ENCODE measurements at places on chromosomes 13 and 19.

DNA sequence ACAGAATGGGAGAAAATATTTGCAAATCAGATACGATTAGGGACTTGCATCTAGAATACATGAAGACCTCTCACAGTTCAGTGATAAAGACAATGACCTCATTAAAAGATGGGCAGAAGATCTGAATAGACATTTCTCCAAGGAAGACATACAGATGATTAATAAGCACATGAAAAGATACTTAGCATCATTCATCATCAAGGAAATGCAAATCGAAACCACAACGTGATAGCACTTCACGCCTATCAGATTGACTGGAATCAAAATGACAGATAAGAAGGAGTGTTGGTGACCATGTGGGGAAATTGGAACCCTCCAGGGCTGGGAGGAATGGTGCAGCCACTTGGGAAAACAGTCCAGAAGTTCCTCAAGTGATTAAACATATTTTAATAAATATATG is 25.8 kb downstream of the CFAP97D2 start:
- DNase-seq, result no peak
- H3K27ac ChIP-seq, result no peak overlapping the region
- H3K4me3 ChIP-seq, result no peak overlapping the region
- no peaks in the 10 kb centered on the region for H3K36me3 ChIP-seq
- H3K27me3 ChIP-seq, result peaks cover 9% of the 10 kb centered on the region
- H3K4me1 ChIP-seq, result no peaks in the 10 kb centered on the region

- H3K4me3 ChIP-seq, result no peak overlapping the region
- no peak for DNase-seq
- H3K27ac ChIP-seq, result no peak overlapping the region
- no peaks in the 10 kb centered on the region for H3K27me3 ChIP-seq
Observed at GRCh38 chr13:31775148-31775547, 35.8 kb downstream of the RXFP2 start.

GRCh38 chr13:41500511-41500910 is 43.2 kb downstream of the RGCC start:
- no peak overlapping the region for H3K27ac ChIP-seq
- H3K4me3 ChIP-seq, result no peak overlapping the region
- H3K4me1 ChIP-seq, result no peaks in the 10 kb centered on the region
- no peaks in the 10 kb centered on the region for H3K27me3 ChIP-seq

DNA sequence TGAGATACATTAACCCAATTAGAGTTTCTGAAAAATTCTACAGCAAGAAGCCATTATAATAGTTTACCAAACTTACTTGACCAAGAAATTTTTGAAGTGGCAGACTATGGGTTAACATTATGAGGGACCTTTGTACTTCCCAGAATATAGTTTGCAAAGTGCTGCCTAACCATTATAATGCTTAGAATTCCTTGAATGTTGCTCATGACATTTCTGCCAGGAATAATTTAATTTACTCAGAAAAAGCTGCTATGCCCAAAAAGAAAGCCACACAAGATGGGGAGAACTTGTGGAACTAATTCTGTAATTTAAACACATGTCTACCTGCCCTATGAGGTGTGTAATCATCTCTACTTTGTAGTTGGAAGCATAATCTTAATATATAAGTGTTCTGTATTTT is 58.1 kb upstream of the MYCBP2 start:
- H3K36me3 ChIP-seq, result no peaks in the 10 kb centered on the region
- no peaks in the 10 kb centered on the region for H3K4me1 ChIP-seq
- no peak overlapping the region for H3K27ac ChIP-seq
- no peaks in the 10 kb centered on the region for H3K27me3 ChIP-seq

DNA sequence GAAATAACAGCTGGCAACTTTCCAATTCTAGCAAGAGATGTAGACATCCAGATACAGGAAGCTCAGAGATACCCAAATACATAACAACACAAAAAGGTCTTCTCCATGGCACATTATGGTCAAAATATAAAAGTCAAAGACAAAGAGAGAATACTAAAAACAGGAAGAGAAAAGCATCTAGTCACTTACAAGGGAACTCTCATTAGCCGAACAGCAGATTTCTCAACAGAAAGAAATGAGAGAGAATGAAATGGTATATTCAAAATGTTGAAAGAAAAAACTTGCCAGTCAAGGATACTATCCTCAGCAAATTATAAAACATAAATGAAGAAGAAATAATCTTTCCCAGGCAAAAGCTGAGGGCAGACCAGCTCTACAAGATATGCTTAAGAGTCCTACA is 12.4 kb downstream of the ZNF780A start:
- no peak overlapping the region for H3K4me3 ChIP-seq
- H3K36me3 ChIP-seq, result peaks cover 34% of the 10 kb centered on the region
- no peaks in the 10 kb centered on the region for H3K4me1 ChIP-seq
- DNase-seq, result no peak
- H3K27me3 ChIP-seq, result no peaks in the 10 kb centered on the region
- H3K27ac ChIP-seq, result no peak overlapping the region

DNA sequence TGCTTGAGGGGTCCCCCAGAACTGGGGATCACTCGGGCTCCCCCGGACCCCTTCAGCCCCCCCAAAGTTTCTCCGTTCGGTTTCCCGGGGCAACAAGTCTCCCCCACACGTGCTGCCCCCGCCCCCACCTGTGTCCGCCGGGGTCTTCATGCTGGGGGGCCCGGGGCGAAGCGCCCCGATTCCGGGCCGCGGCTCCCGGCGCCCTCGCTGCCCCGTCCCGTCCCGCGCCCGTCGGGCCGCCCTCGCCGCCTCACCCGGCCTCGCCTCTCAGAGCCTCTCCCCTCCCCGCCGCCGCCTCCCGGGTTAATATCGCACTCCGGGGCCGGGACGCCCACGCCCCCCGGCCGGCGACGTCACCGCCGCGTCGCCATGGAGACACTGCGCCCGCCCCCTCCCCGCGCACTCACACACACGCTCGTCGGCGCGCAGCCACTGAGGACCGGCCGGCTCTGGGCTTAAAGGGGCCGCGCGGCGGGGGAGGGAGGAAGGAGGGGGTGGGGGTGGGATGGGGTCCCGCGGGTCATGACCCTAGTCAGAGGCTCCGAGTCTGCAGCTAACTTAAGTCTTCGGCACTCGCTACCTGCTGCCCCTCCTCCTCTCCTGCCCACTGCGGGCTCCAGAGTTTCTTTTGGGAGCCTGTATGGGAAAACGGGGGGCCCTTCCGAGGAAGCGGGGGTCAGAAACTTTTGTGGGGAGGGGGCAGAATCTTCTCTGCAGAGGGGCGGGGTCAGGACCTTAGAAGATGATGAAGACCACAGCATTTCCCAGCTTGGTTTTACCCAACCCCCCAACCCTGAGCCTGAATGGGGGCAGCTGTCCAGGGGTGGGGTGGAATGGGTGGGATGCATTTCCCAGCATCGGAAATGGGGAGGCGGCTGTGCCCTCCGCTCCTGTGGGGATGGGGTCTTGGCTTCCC is at the start of gene ERF:
ERF (minus strand) TSS at position 279 of the 916 bp plus-strand sequence; CDS start at position 150, 129 bp downstream.
- peak within 1 kb of the TSS; percentile 86 for H3K4me3 ChIP-seq
- H3K4me1 ChIP-seq, result peaks cover 35% of the 10 kb centered on the region
- peak within 1 kb of the TSS; percentile 99 for H3K27ac ChIP-seq
- no peaks in the 10 kb centered on the region for H3K27me3 ChIP-seq
- DNase-seq, result peak; percentile 99

DNA sequence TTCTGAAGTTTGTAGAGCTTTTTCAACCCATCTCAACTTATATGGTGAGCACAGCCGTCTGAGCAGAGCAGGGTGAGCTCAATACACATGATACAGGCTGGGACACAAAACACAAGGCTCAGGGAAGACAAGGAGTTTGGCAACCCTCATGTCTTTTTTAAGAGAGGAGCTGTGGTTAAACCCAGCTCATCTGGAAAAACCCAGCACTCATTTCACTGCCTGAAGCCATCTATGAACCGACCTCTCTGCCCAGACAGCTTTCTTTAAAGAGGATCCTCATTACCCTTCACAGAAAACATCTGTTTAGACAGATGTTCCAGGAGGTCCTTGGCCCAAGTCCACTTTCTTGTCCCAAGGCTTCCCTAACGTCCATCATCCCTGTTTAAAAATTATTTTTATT is 170.0 kb upstream of the TSHZ3 start:
- H3K4me1 ChIP-seq, result no peaks in the 10 kb centered on the region
- H3K27ac ChIP-seq, result no peak overlapping the region
- DNase-seq, result no peak
- H3K36me3 ChIP-seq, result no peaks in the 10 kb centered on the region
- H3K27me3 ChIP-seq, result no peaks in the 10 kb centered on the region

DNA sequence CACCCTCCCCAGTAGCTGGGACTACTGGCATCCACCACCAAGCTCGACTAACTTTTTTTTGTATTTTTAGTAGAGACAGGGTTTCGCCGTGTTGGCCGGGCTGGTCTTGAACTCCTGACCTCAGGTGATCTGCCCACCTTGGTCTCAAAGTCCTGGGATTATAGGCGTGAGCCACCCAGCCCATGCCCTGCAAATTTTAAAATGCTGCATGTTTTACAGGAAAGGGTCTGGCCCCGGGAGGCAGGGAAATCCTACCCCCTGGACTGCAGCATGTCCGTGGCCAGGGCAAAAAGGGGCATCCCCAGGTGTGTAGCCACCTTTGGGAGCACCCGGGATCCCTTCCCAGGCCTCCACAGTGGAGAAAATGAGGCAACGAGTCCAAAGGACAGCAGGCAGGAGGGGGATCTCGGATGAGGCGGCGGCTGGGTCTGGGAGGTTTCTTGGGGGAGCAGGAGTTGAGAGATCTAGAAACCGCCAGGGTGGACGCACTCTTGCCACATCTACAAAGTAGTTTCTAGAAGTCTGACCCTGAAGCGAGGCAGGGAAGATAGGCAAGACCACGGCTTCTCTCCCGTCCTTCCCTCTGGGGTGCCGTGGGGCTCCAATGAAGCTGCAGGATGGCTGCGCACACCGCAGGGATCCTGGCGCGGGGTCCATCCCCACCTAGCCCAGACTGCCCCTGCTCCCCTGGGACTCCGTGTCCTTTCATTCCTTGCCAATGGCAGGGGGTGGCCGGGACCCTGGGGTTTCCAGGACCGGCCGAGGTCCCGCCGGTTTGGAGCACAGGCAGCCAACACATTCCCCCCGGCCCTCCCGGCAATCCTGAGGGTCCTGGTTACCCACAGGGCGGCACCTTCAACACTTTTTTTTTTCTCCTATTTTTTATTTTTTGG is 21.3 kb upstream of the ZBTB7A start:
- peaks cover 53% of the 10 kb centered on the region for H3K36me3 ChIP-seq
- no peak overlapping the region for H3K4me3 ChIP-seq
- H3K27ac ChIP-seq, result peak overlapping the region; percentile 2
- DNase-seq, result no peak
- H3K27me3 ChIP-seq, result no peaks in the 10 kb centered on the region

GRCh38 chr19:4816950-4817278 is 14.6 kb downstream of the TICAM1 start:
- H3K27ac ChIP-seq, result no peak overlapping the region
- no peak overlapping the region for H3K4me3 ChIP-seq
- H3K36me3 ChIP-seq, result peaks cover 37% of the 10 kb centered on the region
- no peaks in the 10 kb centered on the region for H3K27me3 ChIP-seq
- DNase-seq, result no peak
- peaks cover 6% of the 10 kb centered on the region for H3K4me1 ChIP-seq

DNA sequence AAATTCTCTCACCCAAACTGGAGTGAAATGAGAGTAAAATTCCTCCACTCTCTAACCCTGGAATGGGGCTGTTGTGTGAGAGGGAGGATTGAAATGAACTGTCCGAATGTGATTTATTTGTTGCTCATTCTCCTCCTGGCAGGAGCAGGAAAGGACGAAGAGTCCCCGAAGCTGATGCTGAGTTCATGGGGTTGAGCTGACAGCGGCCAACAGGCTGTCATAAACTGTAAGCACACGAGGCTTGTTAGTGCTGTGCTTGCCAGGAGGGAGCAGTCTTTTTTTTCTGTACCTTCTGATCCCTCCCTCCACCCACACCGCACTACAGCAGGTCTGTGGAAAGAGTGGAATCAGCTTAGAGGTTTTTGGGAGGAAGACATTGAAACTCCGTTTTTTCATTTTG is 33.1 kb upstream of the ZNF331 start:
- H3K27ac ChIP-seq, result no peak overlapping the region
- DNase-seq, result peak; percentile 36
- H3K27me3 ChIP-seq, result no peaks in the 10 kb centered on the region
- no peaks in the 10 kb centered on the region for H3K4me1 ChIP-seq
- H3K4me3 ChIP-seq, result no peak overlapping the region
- H3K36me3 ChIP-seq, result no peaks in the 10 kb centered on the region

- H3K36me3 ChIP-seq, result no peaks in the 10 kb centered on the region
- H3K27ac ChIP-seq, result no peak overlapping the region
- no peak overlapping the region for H3K4me3 ChIP-seq
- H3K4me1 ChIP-seq, result no peaks in the 10 kb centered on the region
- DNase-seq, result no peak
Observed at GRCh38 chr13:43579321-43579720, 207.5 kb downstream of the ENOX1 start.

- no peaks in the 10 kb centered on the region for H3K36me3 ChIP-seq
- no peaks in the 10 kb centered on the region for H3K4me1 ChIP-seq
- no peaks in the 10 kb centered on the region for H3K27me3 ChIP-seq
Observed at GRCh38 chr13:102369302-102369701, 32.5 kb downstream of the FGF14 start.

GRCh38 chr13:79778741-79779460 is 297.9 kb downstream of the NDFIP2 start:
- no peaks in the 10 kb centered on the region for H3K27me3 ChIP-seq
- peaks cover 32% of the 10 kb centered on the region for H3K4me1 ChIP-seq
- no peak for DNase-seq
- no peak overlapping the region for H3K27ac ChIP-seq
- no peak overlapping the region for H3K4me3 ChIP-seq
- no peaks in the 10 kb centered on the region for H3K36me3 ChIP-seq

GRCh38 chr13:112941349-112941748 is 27.7 kb upstream of the MCF2L start:
- H3K27ac ChIP-seq, result no peak overlapping the region
- H3K4me1 ChIP-seq, result peaks cover 3% of the 10 kb centered on the region
- H3K36me3 ChIP-seq, result no peaks in the 10 kb centered on the region
- no peak overlapping the region for H3K4me3 ChIP-seq
- H3K27me3 ChIP-seq, result no peaks in the 10 kb centered on the region

DNA sequence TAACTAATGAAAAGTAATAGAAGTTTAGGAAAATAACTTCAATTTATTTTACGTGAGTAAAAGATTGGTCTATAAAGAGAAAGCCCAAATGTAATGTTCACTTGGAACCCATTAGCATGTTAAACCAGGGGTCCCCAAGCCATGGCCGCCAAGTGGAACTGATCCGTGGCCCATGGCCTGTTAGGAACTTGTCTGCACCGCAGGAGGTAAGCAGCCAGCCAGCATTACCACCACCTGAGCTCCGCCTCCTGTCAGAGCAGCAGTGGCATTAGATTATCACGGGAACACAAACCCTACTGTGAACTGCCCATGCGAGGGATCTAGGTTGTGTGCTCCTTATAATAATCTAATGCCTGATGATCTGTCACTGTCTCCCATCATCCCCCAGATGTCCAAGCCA is 818.7 kb upstream of the GPC6 start:
- no peaks in the 10 kb centered on the region for H3K27me3 ChIP-seq
- no peak overlapping the region for H3K4me3 ChIP-seq
- DNase-seq, result no peak
- no peak overlapping the region for H3K27ac ChIP-seq
- H3K36me3 ChIP-seq, result no peaks in the 10 kb centered on the region

- no peak overlapping the region for H3K27ac ChIP-seq
- H3K4me3 ChIP-seq, result no peak overlapping the region
- H3K36me3 ChIP-seq, result no peaks in the 10 kb centered on the region
Observed at GRCh38 chr13:42000846-42001245, 39.9 kb upstream of the VWA8 start.
